Stimulated activated CD8-positive, alpha-beta memory T cell treated with anti-CD3 and anti-CD28 coated beads, Interleukin-2, amount 100 ng/mL, for 1 hour (primary cell): ENCODE measurements at places on chromosomes 7 and 10.

DNA sequence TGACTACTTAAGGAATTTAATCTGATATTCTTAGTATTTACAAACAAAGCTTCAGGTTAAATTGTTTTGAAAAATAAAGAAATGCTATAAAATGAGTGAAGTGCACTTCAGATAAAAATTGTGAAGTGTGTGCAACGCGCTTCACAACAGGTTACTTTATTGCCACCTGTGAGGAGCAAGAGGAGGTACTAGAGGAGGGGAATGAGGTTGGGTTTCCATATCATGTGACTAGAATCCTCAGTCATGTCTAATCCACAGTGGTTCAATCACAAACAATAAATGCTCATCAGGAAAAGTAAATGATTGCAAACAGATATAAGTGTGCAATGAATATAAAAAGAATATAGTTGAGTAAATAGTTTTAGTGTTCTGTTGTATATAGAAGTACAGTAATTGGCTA is 34.5 kb upstream of the CD36 start:
- DNase-seq, result no peak

- no peak for DNase-seq
Observed at GRCh38 chr10:132273304-132273944, 34.3 kb downstream of the STK32C start.

DNA sequence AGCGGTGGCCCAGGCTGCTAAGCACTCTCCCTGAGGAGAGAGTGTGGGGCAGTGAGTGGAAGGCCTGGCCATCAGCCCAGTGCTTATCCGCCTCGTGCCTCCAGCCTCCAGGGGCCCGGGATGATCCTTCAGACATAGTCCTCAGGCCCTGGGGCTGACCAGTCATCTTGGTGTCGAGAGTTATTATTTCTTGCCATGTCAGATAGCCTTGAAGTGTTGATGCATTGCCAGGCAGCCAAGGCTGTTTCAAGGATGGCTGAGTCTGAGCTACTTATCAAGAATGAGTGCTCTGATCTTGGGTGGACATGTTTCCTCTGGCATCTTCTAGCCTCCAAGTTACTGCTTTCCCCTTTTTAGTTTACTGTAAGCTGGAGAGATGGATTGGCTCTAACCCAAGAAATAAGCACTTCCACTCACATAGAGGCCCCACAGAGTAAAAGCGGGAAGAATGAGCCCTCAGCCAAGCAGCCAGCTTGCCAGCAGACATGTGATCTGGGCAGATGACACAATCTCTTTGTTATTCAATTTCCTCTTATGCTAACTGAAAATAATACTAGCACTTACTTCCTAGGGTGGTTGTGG is 136.5 kb upstream of the NAMPT start:
- DNase-seq, result no peak

- no peak for DNase-seq
Observed at GRCh38 chr7:158725506-158725800, 20.8 kb upstream of the NCAPG2 start.

GRCh38 chr7:108294595-108294994 is 161.6 kb downstream of the NRCAM start:
- DNase-seq, result no peak

DNA sequence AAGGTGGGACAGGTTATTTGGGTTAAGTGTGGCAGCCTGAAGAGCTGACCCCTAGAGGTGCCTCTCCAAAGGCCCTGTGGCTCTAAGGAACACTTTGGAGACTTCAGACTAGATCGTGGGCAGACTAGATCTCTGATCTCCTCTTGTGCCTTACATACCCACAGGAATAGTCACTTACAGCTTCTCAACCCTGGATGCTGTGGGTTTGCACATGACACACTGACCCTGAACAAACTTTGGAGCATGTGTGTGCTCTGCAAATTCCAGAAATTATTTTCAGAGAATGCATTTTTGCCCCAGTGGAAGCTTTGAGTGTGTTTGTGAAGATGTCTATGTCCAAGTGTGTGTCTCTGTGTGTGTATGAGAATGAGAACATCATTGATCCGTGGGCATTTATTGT is 119.6 kb downstream of the EMX2 start:
- no peak for DNase-seq

DNA sequence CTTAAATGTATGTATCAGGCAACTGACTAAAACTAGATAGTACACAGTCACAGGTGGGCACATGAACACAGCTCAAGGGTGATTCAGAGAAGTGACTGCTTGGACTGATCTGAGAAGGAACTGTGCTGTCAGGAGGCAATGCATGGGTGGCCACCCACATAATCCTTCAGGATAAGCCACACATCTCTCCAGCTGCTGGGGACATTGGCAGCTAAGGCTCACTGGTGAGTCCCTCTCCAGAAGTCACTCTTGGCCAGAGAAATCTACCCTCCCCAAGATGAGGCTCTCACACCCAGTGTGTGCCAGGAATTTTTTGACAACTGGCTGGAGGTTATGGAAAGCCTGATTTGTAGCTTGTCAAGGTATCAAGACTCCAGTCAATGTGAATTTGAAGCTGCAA is 302.4 kb upstream of the NEBL start:
- no peak for DNase-seq

GRCh38 chr10:117240621-117241529 is at the start of gene SLC18A2:
Gene SLC18A2 (plus strand): TSS chr10:117241114. CDS start chr10:117241694, 580 bp downstream.
- no peak for DNase-seq

DNA sequence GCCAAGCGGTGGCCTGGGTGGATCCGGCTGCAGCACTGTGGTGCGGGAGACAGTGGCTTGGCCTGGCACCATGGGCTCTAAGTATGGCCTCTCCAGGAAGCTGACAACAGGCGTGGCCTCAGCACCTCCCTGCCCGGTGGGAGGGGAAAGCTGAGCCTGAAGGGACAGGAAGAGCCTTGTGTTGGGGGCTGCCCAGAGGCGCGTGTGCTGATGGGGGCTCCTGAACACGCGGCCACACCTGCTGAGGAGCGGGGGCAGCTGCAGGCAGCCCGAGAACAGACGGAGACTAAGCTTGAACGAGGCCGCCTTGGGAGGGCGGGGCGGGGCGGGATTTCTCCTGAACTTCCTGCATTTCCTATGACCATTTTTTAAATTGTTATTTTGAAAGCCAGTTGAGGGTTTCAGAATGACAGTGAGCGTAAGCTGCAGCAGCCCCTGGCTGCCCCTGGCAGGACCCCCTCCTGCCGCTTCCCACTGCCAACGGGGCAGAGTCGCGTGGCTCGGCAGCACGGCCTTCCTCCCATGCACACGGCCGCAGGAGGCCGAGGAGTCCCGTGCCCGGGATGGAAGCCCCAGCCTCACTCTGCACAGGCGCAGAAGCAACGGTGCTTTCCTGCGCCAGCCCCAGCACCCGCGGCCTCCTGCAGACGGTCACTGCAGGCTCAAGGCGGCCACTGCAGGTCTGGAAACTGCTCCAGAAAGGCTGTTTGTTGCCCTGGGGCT is 43.2 kb downstream of the DPYSL4 start:
- no peak for DNase-seq

DNA sequence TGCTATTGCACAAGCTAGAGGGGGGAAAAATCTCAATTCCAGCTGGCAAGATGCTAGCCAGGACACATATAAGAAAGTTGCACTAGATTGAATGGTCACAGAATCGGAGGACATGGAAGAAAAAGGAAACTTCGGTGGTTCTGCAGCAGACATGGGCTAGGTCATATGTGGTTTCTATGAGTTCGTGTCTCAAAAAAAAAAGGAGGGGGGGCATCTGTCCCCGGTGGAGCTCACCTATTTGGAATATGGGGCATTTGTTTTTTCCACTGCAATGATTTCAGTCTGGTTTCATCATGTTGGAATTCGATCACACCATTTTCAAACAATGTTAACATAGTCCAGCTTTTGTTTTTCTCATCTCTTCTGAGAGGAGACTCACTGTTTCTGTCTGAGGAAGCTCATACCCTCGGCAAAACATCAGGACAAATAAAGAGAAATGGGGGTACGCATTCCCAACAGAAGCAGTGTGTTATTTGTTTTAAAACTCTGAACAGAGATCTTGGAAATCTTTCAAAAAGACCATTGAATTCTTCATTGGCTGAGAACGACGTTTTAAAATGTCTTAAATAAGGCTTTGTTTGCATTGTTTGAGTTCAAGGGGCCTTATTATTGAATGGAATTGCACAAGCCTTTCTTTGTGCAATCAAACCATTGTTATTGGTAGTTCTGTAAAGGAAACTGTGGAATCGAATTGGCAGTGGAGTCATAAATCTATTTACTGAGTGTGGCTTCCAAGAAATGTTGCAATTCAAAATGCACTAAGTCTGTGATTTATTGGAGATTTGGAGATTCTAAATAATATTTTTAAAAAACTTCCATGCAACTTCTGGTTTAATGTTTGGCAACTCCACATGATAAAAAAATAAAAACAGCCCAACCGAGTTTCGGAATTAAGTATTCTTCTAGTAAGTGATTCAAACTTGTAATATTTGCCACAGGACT is 173.2 kb downstream of the RTKN2 start:
- no peak for DNase-seq

GRCh38 chr7:108308276-108308675 is 148.0 kb downstream of the NRCAM start:
- DNase-seq, result no peak

- DNase-seq, result no peak
Observed at GRCh38 chr7:93337052-93337451, 104.9 kb downstream of the VPS50 start.

- DNase-seq, result no peak
Observed at GRCh38 chr7:153382641-153383101, 623.1 kb downstream of the ACTR3B start.

DNA sequence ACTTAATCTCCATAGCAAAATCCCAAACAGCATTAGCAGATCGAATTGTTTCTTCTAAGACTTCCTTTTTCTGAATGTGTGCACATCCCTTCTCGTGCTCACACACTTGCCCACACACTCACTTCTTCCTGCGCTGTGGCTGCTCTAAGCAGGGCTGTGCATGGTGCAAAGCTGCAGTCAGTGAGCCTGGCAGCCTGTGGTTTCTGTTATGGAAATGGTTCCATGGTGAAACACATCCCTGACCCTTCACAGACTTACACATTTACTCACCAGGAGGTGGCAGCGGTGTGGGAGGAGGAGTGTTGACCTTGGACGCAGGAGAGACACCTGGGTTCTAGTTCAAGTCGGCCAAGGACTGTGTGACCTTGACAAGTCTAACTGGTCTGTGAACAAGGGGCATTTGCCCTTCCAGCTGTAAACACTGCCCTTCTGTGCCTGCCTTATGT is 24.9 kb downstream of the MTURN start:
- DNase-seq, result no peak

DNA sequence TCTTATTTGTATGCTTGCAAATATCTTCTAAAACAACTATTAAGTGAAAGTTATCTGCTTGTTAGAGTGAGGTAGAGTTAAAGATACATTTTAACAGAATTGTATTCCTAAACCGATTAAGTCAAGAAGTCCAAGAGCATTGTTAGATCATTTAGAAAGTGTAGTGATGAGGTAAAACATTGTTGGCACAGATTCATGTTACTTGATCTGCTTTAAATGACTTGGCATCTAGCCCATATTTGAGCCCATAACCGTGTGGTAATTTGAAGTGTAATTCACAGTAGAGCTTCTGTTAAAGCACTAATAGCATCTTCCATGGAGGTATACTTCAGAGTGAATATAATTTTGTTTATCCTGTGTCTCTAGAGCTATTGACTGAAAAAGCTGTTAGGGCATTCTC is 62.1 kb downstream of the PTEN start:
- DNase-seq, result no peak

DNA sequence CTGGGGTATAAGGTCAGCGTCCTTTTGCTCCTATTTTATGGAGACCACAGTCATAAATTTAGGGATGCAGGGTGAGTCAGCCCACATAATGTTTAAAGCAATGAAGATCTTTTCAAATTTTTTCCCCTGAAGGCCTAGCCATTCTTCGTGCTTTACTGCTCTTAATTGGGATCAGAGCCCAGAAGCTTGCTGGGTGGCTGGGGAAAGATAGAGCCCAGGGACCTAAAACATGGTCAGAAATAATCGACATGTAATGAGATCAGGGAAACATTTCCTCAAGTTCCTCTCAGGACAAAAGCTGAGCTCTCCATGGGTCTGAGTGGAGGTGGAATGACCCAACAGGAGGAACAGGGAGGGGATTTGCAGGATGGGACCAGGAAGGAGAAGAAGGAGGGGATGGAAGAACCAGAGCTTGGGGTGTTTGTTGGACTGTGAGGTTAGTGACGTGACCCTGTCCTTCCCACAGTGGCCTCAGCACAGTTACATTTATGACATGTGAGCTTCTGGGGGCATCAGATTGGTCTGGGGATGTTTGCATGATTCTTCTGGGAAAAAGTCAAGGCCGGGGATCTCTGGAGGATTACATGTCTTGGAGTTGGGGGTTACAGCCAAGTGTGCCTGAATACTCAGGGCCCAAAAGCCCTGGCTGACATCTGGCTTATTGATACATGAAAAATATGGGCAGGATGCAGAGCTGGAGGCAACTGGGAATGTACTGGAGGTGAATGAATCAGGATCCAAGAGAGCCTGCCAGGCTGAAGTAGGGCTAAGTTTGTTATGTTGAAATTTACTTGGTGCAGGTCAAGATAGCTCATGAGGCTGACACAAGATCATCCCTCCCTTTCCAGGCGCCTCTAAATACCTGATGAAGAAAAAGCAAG is 477.9 kb downstream of the RPS24 start:
- no peak for DNase-seq

DNA sequence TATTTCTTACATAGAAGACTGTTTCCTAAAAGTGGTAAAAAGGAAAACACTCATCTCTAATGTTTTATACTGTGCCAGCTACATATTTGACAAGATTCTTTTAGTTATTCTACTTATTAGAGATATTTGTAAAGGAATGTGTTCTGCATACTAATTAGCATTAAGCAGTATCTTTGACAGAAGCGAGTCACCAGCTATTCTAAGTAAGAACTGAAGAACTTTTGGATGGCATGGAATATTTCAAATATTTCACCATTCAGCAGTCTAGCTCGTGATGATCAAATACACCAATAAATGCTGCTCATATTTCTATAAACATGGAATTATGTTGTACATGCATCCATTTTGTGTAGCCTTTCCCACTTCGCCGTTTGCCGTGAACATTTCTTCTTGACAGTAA is 241.6 kb upstream of the TCF7L2 start:
- no peak for DNase-seq

DNA sequence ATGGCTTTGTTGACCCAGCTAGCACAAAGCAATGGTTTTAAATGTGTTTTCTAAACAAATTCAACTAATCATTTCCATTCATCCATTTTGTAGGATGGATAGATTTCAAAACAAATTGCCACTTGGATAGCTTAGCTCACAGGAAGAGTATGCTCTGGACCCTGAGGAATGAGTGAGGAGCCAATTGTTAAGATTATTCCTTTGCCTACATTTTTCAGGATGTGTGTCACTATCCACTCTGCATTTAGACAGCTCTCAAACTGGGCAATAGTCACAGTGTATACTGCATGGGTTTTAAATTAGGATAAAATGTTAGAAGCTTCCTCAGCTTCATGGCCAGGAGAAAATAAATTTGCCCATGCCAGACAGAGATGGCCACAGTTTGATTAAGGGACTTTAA is 605.6 kb upstream of the TEX47 start:
- DNase-seq, result no peak

- DNase-seq, result no peak
Observed at GRCh38 chr7:33286501-33286900, 157.1 kb downstream of the BBS9 start.

GRCh38 chr7:130429019-130429418 is 11.8 kb downstream of the CEP41 start:
- DNase-seq, result no peak
